ENCODE measurements at places on chromosomes 1 and 21.

DNA sequence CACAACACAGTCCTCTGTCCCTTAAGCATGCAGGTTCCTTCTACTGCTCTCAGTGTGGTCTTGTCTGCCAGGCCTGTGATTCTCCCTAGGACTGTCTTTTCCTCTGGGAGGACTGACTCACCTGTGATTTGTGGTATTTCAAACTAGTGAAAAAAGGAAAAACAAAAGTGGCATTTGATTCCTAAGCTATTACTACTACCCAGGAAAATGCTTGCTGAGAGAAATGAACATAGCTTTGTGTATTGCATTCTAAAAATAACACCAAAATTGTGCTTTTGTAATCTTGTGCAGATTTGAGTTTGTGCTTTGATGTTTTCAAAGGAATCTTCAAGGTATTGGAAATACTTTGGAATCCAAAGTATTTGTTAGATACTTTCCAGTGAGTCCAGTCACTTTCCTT lies 57.0 kb downstream of the GPR161 start:
- DNase-seq: no peak

DNA sequence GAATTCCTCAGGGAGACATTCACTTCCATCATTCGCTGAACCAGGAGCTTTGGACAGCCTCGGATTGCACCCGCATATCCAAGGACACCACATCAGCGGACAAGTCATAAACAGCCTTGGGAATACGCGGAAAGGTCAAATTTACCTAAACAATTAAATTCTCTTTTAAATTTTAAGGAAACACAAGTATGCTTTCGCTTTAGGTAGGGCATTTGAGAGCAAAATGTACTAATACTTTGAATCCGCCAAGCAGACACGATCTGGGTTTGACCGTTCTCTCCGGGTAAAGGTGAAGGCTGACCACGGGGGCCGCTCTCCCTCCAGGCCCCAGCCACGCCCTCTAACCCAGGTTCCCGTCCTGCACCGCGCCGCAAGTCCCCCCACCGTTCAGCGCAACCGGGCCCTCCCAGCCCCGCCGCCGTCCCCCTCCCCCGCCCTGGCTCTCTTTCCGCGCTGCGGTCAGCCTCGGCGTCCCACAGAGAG lies 479 bp upstream of the ACADM start:
- peak; percentile 88 for DNase-seq

- DNase-seq: no peak
Observed at GRCh38 chr21:20330652-20331051, 667.6 kb upstream of the NCAM2 start.

DNA sequence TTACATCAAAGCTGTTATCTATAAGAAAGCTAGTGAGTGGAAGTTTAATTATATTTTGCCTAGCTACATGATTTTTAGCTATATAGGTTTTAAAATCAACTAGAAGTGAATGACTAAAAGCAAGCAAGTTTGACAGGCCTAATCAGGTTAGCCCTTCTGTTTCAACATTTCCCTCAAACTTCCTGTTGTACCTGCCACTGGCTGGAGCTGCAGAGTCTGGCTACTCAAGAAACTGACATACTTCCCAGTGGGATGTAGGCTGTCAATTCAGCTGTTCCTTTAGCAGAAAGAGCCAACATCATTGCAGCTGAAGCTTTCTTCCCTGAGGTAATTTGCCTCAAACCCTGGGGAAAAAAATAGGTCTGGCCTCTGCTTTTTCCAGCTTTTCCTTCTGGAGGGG lies 87.1 kb upstream of the TNR start:
- no peak for DNase-seq
